CD8-positive, alpha-beta T cell (primary cell): ENCODE measurements at places on chromosomes 11 and 22.

- no peak for DNase-seq
Observed at GRCh38 chr11:26741036-26741435, 19.2 kb upstream of the SLC5A12 start.

GRCh38 chr11:119315131-119316015 lies 1.6 kb downstream of the MCAM start:
- peak; percentile 59 for DNase-seq

- peak; percentile 68 for DNase-seq
Observed at GRCh38 chr11:67646535-67647336, 3.8 kb downstream of the ACY3 start.

GRCh38 chr11:27205250-27205649 lies 157.8 kb downstream of the CCDC34 start:
- DNase-seq, result no peak

- DNase-seq, result no peak
Observed at GRCh38 chr11:120710354-120711131, 199.0 kb downstream of the GRIK4 start.

DNA sequence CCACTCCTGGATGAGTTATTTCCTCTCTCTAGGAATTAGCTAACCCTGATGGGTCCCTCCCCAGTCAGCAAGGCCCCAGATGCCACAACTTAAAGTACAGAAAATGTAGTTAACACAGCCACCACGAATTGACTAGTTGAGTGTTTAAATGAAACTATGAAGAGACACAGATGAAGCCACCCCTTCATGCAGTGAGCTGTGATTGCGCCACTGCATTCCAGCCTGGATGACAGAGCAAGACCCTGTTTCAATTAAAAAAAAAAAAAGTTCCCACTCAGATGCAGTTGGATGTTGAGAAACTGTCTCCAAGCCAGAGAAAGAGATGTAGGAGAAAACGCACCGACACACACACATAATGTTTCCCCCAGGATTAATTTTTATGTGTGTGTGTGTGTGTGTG lies 53.3 kb downstream of the SCN3B start:
- no peak for DNase-seq

DNA sequence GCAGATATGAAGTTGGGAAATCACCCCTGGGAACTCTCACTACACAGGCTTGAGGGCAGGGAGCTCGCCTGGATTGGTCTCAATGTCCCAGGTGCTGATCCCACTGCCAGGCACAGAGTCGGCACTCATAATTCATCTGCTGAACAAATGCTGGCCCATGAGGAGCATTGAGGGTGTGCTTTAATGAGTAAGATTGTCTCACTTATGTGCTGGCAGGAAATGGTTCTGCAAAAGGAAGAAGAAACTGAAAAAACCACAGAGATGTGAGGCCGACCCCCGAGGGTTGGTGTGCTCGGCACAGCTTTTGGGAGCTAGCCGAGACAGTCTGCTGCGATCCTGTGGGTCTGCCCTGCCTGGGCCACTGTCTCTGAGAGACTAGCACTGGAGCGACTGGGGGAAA lies 9.4 kb downstream of the PLAAT2 start:
- peak; percentile 48 for DNase-seq

DNA sequence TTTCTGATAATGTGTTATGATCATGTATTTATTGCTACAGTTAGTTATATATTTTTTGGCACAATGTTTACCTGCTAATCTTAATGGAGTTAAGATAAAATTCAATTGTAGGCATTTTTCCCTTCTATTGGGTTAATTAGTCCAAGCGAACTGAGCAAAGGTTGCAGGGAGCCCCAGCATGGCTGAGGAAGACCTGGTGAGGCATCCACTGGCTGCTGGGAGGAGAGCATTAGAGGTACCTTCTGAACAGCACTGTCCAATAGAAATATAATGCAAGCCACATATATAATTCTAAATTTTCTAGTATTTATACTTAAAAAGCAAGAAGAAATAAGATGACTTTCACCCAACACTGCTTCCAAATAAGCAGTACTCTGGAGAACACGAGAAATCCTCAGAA lies 689 bp upstream of the TMEM126A start:
- DNase-seq, result no peak

- DNase-seq, result no peak
Observed at GRCh38 chr11:4626207-4627099, 10.8 kb upstream of the OR51D1 start.

GRCh38 chr11:67606093-67606491 lies 644 bp upstream of the NDUFV1 start:
- DNase-seq, result no peak

- DNase-seq, result no peak
Observed at GRCh38 chr11:45658292-45658991, 7.0 kb downstream of the CHST1 start.

- no peak for DNase-seq
Observed at GRCh38 chr11:117449111-117449693, 121.5 kb downstream of the CEP164 start.

DNA sequence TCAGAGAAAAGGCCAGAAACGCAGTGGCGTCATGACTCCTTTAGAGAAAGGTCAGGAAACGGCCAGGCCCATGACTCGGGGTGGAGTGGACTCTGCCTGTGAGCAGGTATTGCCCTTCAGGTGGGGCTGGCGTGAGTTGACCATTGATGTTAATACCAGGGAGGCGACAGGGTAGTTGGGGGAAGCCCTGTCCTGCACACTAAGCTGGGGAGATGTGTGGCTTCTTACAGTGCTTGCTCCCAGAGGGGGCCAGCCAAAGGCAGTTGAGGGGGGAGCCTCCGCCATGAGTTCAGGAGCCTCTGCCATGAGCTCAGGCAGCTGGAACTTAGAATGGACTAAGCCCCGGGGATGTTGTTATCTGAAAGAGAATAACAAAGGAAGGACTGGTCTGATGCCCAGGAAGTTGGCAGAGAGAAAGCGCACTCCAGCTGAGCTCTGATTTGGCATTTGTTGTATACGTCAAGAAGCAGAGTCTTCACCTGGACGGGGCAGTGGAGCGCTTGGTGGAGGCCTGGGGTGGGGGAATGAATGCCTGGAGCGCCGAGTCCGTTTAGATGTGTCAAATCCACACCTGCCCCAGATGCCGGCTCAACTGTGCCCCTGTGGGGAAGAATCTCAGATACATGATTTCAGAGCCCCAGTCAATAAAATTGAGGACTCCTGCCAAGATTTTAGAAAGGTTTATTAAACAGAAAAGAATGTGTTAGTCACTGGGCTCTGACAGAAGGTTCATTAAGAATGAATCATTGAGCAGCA lies 222.5 kb downstream of the TBC1D22A start:
- DNase-seq, result no peak

DNA sequence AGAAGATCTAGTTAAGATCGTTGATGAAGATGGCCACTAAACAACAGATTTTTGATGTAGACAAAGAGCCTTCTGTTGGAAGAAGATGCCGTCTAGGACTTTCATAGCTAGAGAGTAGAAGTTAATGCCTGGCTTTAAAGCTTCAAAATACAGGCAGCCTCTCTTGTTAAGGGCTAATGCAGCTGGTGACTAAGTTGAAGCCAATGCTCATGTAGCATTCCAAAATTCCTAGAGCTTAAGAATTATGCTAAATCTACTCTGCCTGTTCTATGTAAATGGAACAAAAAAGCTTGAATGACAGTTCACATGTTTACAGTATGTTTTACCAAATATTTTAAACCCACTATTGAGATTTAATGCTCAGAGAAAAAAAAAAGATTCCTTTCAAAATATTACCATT lies 492.6 kb downstream of the CNTN5 start:
- DNase-seq, result no peak

DNA sequence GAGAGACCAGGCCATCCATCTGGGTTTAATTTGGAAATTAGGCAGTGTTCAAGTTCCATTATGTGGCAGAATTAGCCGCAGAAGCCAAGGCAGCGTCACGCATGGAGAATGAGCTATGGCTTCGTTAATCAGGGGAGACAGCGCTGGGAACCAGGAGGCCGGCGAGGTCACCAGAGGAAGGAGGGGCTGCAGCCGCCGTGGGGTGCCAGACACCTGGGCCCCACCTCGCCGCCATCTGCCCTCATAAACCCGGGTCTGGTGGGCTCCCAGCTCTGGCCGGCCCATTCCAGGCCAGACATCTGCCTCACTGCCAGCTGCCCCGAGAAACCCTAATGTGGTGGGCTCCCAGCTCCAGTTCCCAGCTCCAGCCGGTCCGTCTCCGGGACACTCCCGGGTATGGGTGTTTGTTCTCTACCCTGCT lies 676.9 kb downstream of the BRD1 start:
- no peak for DNase-seq

DNA sequence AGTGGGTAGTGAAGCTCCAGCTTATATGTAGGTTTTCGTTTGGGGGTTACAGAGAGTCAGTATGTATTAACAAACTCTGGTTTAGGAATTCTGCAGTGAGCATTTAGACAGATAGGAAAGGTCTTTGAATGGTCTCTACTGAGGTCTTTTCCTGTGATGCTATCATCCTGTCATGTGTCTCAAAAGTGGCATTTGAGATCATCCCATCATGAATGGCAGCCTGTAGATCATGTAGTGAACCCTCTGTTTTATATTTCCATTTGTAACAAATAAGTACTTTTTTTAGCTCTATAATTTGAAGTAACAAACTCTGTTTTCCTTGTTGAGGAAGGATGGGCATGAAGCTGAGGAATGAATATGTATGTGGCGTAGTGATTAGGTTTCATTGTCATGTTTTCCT lies 76.2 kb downstream of the PPP6R3 start:
- no peak for DNase-seq

DNA sequence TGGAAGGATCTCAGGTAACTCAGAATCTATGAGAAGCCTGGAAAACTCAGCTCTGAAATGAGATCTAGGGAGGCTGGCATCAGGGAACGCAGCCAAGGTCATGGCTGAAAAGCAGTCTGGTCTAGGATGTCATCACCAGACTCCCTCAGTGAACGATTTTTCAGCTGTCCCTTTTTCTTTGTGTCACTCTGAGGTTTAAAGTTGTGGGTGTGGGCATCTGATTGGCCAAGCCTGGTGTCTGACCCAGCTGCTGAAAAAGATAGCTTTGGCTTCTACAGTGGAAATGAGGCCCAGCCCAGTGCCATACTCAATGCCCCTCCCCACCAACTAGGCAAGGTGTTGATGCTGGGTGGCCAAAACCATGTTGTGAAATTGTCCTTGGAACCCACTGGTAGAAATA lies 14.5 kb downstream of the RPS3 start:
- DNase-seq, result no peak

DNA sequence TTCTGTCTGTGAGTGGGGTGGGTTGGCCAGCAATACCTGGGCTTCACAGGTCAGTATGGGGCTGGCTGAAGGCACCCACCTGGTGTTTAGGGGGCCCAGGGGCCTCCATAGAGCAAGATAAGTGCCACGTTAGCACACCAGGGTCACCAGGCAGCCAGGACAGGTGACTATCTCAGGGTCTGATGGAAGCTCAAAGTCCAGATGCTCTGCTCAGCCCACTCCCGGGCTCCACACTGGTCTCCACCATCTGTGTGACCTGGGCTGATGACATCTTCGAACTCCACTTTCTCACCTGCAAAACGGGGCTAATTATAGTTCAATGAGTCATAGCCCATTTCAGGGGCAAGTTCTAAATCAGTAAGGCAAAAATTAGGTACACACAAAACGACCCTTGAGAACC lies 39.4 kb upstream of the PRDM11 start:
- no peak for DNase-seq

DNA sequence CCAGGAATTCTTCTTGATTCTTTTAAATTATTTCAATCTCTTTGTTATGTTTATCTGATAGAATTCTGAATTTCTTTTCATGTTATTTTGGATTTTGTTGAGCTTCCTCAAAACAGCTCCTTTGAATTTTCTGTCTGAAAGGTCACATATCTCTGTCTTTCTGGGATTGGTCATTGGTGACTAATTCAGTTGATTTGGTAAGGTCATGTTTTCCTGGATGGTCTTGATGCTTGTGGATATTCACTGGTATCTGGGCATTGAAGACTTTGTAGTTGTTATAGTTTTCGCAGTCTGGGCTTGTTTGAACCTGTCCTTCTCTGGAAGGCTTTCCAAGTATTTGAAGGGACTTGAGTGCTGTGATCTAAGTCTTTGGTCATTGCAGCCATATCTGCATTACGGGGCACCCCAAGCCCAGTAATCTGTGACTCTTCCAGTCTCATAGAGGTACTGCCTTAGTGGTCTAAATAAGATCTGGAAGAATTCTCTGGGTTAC lies 18.9 kb upstream of the INSC start:
- no peak for DNase-seq

GRCh38 chr11:45000918-45001317 lies 50.2 kb upstream of the TP53I11 start:
- no peak for DNase-seq

- DNase-seq, result no peak
Observed at GRCh38 chr11:61307354-61307753, 12.2 kb upstream of the VWCE start.

DNA sequence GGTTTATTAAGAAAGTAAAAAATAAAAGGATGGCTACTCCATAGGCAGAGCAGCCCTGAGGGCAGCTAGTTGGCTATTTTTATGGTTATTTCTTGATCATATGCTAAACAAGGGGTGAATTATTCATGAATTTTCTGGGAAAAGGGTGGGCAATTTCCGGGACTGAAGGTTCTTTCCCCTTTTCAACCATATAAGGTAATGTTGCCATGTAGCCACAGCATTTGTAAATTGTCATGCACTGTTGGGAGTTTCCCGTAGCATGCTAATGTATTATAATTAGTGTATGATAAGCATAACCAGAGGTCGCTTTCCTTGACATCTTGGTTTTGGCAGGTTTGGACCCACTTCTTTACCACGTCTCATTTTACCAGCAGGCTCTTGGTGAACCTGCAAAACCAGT lies 610.4 kb upstream of the B3GAT1 start:
- DNase-seq, result no peak

DNA sequence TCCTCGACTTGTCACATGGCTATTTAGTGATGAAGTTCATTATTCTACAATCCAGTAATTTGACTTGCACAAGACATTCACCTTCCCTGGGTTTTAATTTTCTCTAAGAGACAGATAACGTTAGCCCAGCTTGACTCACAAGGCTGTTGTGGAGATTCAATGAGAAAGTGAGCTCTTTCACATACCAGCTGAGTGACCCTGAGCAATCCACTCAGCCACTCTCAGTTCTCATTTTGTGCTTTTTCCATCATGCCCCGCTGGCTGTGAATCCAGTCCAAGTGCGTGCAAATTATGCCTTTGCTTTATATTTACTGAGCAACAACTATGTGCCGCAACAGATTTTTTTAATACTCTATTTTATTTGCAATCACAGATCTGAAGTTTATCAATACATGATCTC lies 176.5 kb downstream of the LARGE1 start:
- no peak for DNase-seq

GRCh38 chr11:63240791-63241379 lies 2.5 kb downstream of the SLC22A25 start:
- no peak for DNase-seq

GRCh38 chr11:75270896-75271418 lies 30.4 kb downstream of the TPBGL start:
- no peak for DNase-seq

- no peak for DNase-seq
Observed at GRCh38 chr11:72719551-72719950, 32.7 kb downstream of the ARAP1 start.

- no peak for DNase-seq
Observed at GRCh38 chr11:15228331-15228849, 113.7 kb downstream of the INSC start.

DNA sequence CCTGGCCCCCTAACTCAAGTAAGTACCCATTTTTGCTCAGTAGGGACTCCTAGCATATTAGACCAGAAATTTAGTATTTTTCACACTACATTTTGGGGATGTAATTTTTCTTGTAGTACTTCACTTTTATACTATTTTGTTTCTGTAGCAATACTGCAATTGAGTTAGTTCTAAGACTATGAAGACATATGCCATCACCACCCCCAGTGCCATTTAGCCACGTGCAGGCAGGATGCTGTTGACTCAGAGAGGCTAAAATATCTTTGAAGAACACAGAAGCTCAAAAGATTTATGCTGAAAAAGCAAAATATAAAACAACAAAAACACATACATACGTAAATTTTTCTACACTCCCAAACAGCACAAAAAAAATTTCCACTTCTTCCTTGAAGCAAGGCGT lies 29.1 kb upstream of the DLAT start:
- DNase-seq, result no peak
